Stimulated activated CD8-positive, alpha-beta memory T cell treated with anti-CD3 and anti-CD28 coated beads, Interleukin-15, amount 100 ng/mL, for 4 hours (primary cell): ENCODE measurements at places on chromosomes 1 and 21.

GRCh38 chr1:240499012-240499411 is 112.9 kb downstream of the GREM2 start:
- DNase-seq, result no peak

GRCh38 chr1:111988743-111989453 is 570 bp downstream of the KCND3 start:
- DNase-seq, result no peak

GRCh38 chr1:77539519-77540142 is 142.8 kb downstream of the ZZZ3 start:
- DNase-seq, result no peak

- DNase-seq, result no peak
Measured at GRCh38 chr1:8523666-8524206, 205.8 kb downstream of the SLC45A1 start.

GRCh38 chr21:33348706-33349105 is 23.9 kb downstream of the IFNAR1 start:
- no peak for DNase-seq

DNA sequence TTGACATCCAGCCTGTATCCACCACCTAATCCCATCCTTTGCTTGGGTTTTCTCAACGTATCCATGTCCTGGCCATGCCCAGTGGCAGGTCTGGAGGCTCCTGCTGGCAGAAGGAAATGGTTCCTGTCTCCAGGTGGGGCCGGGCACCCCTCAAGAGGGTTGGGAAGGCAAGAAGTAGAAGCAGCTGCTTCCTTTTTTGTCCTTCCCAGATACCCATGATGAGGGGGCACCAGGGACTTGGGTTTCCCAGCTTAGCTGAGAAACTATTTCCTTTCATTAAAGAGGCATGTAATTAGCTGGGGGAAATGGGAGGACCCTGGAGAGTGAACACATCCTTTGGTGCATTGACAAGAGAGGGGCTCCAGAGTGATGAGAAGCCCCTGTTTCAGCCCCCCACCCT is 21.1 kb upstream of the SLC45A3 start:
- no peak for DNase-seq

GRCh38 chr1:64062941-64063581 is 140.4 kb upstream of the UBE2U start:
- no peak for DNase-seq

GRCh38 chr1:89904219-89904980 is 83.6 kb downstream of the LRRC8D start:
- DNase-seq, result no peak

DNA sequence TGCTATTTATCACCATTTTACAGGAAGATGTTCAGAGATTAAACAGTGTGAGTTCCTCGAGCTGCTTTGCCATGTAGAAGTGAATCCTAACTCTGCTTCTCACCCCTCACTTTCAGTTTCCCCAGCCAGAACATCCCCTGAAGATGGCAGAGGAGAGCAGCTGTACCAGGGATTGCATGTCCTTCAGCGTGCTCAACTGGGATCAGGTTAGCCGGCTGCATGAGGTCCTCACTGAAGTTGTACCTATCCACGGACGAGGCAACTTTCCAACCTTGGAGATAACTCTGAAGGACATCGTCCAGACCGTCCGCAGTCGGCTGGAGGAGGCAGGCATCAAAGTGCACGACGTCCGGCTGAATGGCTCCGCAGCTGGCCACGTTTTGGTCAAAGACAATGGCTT is 16.9 kb downstream of the TENT5C start:
- DNase-seq, result no peak

DNA sequence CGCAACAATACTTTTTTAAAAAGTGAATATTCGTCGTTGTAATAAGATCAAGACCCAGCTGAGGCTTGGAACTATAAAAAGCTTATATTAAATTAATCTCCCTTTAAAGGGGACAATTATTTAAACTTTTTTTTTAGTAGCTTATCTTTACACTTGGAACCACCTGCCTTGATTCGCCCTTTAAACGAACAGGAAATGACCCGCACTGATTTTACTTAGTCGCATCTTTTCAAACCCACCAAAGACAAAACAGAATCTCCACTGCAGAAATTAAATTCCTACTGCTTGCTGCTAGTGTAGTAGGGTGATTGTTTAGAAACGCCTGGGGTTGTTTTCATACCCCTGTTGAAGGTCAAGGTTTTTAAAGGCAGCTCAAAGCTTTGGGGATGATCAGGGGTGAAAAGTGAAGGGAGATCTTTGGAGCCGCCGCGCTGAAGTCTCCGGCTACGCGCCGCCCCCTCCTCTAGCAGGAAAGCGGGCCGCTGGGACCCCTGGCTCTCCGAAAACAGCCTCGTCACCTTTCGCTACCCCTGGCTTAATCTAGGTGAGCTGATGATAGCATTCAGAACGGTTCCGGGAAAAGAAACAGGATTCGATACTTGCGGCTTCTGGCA is 163.4 kb downstream of the RUNX1 start:
- no peak for DNase-seq

GRCh38 chr1:79460773-79461436 is 454.4 kb upstream of the ADGRL4 start:
- no peak for DNase-seq

DNA sequence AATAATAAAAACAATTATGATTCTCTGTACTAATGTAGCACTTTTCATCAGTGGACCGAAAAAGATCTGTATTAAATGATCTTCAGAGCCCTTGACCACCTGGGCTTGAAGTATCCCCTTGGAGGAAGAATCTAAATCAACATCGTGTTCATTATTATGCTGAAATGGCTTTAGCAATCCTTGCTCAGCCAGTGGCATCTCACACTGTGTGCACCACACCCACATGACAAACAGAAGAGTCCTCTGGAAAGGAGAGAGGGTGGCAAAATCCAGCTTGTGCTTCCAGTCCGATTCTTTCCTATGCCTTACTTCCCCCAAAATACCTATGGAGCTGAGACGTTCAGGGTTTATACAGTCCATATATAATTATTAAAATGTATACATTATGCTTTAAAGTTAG is 318.5 kb upstream of the RUNX1 start:
- DNase-seq, result no peak

- no peak for DNase-seq
Measured at GRCh38 chr21:44335266-44336059, 3.7 kb downstream of the CFAP410 start.

GRCh38 chr1:27331922-27332321 is 9.9 kb upstream of the SYTL1 start:
- no peak for DNase-seq

DNA sequence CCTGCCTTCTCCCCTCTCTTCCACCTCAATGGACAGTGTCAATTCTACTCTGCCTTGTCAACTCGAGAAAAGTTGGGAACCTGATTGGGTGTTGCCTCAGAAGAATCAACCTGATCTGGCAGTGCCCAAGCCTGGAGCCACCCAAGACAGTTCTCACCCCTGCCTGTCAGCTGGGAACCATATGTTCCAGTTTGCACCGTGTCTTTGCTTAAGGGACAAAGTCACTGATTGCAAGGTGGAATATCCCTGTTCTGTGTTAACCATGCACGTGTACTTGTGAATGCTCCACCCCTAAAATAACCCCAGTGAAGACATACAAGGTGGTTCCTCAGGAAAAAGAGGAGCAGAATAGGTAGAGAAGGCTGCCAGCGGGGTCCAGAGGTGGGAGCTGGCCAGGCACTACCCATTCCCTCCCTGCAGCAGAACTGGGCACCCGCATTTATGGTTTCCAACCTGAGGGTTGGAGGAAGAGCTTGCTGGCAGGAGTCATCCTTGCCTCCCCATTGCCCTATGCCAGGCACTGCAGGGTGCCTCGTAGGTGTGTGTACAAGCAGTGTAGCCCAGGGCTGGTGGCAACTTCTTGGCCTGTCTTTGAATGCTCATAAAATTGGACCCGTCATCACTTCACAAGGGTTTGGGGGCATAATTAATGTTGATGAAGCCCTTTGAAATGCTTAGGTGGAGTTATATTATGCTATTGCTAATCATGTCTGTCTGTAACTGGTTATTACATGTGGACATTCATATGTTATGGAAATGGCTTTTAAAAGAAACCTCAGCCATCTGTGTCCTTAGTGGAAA is 11.3 kb downstream of the NIPAL3 start:
- no peak for DNase-seq

- DNase-seq, result no peak
Measured at GRCh38 chr1:179588425-179589024, 3.1 kb upstream of the TDRD5 start.

GRCh38 chr1:30696831-30697230 is 26.6 kb downstream of the MATN1 start:
- no peak for DNase-seq
